Right renal cortex interstitium (tissue), 3 donors: ENCODE measurements at places on chromosomes 6 and 20.

DNA sequence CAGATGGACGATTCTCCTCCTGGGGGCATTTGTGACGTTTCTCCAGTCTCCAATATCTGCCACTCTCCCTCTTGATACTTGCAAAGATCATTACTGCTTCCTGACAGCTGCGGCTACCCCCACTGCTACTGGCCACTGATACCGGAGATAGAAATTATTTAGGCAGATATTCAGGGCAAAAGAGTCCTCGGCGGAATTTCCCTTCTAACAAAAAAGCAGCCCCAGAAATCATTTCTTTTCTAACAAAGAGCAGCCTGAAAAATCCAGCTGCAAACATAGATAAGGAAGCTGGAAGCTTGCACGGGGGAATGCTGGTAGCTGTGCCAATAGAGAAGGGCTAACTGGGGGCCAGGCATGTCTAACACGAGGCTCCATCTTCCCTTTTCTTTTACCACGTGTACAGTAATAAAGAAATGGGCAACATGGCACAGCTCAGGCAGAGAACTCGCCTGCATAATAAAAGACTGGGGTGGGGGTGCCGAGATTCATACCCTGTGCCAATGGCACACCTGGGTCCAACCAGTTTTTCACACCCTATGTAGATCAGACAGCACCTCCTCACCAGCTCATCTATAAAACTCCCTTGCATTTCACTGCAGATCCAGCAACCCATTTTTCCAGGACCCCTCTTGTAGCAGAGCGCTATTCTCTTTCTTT, 6.1 kb downstream of the TP53RK start:
- DNase-seq: no peak

- no peak for DNase-seq
Measured at GRCh38 chr20:53324816-53325215, 268.8 kb downstream of the ZNF217 start.

DNA sequence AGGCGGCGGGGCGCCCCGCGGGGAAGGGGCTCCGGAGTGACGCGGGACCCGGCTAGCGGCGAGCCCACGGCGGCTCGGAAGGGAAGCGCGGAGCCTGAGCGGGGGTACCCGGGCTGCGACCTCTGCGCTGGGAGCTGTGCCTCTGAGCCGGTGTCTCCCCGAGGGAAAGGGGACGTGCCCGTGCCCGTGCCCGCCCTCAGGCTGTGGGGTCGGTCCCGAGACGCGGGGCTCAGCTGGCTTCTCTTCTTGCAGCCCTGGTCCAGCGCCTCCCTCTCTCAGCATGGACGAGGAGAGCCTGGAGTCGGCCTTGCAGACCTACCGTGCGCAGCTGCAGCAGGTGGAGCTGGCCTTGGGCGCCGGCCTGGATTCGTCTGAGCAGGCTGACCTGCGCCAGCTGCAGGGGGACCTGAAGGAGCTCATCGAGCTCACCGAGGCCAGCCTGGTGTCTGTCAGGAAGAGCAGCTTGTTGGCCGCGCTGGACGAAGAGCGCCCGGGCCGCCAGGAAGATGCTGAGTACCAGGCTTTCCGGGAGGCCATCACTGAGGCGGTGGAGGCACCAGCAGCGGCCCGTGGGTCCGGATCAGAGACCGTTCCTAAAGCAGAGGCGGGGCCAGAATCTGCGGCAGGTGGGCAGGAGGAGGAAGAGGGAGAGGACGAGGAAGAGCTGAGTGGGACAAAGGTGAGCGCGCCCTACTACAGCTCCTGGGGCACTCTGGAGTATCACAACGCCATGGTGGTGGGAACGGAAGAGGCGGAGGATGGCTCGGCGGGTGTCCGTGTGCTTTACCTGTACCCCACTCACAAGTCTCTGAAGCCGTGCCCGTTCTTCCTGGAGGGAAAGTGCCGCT, 686 bp downstream of the ZGPAT start:
- no peak for DNase-seq

DNA sequence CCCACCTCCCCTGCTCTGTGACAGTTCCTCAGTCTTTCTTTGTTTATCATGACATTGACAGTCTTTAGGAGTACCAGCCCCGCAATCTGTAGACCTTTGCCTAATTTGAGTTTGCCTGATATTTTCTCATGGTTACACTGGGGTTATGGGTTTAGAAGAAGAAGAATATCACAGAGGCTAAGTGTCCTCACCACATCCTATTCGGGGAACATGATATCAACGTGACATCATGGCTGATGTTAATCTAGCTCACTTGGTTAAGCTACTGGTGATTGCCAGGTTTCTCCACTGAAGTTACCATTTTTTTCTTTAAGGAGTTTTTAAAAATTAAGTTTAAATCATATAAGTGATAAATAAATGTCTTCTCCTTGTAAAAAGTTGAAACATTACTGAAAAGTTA, 127.5 kb downstream of the CEP57L1 start:
- no peak for DNase-seq

GRCh38 chr6:93549868-93550267, 130.5 kb upstream of the EPHA7 start:
- no peak for DNase-seq

DNA sequence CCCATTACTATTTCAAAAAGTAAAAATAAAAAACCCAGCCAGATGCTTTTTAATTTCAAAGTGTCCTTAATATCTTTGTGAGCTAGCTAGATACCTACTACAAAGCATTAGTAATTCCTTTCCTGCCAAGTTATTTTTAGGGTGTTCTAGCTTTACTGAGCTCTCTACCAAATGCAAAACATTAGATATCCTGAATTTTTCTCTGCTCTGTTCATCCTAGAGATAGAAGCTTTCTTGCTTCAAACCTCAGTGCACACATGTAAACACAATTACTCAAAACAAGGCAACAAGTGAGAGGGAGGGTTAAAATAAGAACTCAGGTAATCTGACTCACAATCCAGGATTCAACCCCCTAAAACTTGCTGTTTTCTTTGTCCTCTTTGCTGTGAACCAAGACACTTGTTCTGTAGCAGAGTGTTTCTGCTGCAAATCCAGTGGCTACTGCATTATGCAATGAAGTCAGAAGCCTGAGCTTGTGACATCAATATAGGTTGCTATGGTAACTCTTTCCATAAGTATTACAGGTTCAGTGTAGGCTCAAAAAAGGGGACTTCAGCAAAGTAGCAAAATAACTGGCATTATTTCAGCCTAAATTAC, 72.6 kb upstream of the STXBP5 start:
- DNase-seq: no peak

- no peak for DNase-seq
Measured at GRCh38 chr20:14446446-14446845, 109.0 kb upstream of the FLRT3 start.
